ENCODE measurements at places on chromosomes 1 and 21.

GRCh38 chr1:165542015-165542631 lies 1.7 kb upstream of the LRRC52 start:
- no peak for DNase-seq

DNA sequence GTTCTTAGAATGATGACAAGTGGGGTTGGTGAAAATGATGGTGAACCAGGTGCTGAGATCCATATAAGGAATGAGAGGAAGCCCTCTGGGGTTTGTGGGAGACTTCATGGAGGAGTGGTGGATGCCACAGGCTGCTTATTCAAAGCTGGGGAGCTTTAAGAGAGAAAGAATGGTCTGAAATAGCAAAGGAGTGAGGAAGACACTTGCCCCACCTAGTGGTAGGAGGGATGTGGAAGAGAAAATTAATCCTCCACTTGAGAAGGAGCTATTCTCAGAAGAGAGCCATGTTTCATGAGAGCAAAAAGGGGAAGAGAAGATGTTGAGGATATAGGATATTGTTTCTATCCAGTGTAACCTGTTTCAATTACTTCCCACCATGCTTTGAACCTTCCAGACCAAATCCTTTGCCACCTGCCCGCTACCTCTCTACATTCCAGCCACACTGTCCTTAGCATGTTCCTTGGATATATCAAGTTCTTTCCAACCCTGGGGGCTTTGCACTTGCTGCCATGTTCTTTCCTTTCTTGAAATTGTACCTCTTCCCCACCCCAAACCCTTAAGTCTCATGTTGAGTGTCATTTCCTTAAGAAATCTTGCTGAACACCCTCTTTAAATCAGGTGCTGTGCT lies 19.6 kb upstream of the ZNF648 start:
- DNase-seq: peak; percentile 31

DNA sequence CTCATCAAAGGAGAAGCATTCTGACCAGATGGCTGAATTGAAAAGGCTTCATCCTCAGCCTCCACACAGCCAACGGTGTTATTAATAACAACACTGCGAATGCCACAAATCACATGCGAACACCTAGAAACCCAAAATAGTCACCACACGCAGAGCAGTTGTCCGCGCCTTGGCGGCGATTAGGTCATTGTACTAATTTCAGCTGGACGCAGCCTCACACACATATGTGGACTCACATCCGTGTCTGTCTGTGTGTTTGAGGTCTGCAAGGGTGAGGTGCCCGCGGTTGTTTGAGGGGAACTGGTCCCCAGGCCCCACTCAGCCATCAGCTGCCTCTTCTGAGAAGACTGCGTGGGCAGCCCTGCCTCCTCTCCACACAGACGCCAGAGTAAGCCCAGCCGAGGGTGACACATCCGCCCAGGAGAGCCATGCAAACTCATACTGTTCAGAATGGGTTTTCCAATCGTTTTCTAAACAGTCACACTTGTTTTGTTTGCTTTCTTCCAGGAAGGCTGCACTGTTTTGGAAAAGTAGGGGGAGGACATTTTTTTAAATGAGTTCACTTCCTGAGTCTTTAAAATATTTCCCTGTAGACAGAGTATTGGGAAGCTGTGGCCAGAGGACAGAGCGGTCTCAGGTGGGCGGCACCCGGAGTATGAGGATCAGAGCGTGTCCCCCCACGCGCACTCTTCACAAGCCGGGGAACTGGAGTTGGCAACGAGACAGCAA lies 53.4 kb downstream of the TOMM20 start:
- DNase-seq: no peak

- no peak for DNase-seq
Measured at GRCh38 chr1:65250826-65251225, 58.5 kb upstream of the DNAJC6 start.

DNA sequence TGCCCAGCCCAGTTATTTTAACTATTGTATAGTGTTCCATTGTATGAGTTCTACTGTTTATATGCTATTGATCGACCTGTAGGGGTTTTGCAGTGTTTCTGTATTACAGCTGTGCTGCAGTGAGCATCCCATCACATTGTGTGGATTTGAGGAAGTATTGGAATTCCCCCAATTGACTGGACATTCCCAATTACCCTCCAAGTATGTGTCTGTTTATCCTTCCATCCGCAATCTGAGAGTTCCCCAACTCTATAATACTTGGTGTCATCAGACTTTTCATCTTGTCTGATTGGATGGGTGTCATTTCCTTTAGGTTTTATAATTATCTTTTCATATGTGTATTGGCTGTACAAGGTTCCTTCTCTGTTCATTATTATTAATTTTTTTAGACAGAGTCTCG lies 27.8 kb downstream of the PSEN2 start:
- DNase-seq: no peak

- no peak for DNase-seq
Measured at GRCh38 chr1:29645586-29645985, 409.3 kb downstream of the PTPRU start.

GRCh38 chr1:109814223-109814622 lies 50.5 kb upstream of the EPS8L3 start:
- DNase-seq: no peak

DNA sequence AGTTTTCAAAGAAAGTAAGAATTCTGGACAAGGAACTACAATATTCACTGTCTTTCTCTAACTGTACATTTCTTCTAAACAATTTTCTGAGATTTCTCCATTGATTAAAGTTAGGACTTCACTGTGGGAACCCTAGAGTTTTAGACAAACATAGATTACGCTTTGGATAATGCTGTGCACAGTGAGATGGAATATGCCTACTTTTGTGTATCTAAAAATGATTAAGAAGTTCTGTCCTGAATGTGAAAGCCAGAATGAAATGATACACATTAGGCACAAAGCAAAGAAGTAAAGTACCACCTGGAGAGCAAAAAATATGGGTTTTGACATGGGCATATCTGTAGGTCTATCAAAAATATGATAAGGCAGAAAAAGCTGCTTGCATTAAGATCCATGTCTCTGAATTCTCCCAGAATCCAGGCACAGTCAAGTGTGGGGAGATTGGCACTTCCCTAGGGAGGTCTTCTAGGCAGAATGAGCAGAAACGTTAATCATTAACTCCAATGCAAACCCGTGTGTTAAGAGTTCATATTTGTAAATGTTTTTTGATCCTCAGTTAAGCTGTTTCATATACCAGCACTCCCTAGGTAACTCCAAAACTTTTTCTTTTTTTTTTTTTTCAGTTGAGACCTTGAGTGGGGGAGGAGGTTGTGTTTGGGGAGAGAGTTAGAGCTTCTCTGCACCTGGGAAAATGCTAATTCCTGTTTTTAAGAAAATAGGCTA lies 467.1 kb downstream of the LMO4 start:
- DNase-seq: no peak

DNA sequence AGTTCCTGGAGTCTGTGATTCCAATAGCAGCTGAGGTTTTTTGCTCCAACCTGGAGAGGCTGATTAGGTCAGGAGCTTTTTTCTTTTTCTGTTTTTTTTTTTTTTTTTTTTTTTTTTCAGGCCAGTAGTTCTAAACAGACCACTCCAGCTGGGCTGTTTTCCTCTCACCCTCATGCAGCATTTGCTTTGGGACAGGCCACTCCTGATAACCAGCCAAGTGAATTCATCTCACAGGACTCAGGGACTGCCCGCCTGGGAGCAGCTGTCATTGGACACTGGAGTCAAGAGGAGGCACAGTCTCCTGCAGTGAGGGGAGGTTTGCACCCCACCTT lies 22.9 kb downstream of the PLXNA2 start:
- no peak for DNase-seq

GRCh38 chr1:38051079-38051543 lies 4.5 kb upstream of the POU3F1 start:
- no peak for DNase-seq

DNA sequence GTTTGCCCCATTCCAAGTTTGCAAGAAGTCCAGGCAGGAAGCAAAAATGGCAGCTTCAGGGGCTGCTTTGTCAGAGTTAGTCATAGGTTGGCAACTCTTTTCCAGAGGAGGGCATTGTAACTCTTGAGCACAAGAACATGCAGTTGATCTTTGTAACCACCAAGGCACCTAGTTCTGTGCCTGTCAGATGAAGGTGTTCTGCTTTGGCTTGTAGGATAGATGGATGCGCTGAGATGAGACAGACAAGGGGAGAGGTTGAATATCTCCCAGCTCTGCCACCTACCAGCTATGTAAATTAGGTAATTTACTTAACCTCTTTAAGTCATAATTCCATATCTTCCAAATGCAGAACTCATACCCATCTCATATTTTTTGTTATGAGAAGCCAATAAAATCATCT lies 89.3 kb downstream of the ZNF648 start:
- DNase-seq: no peak

DNA sequence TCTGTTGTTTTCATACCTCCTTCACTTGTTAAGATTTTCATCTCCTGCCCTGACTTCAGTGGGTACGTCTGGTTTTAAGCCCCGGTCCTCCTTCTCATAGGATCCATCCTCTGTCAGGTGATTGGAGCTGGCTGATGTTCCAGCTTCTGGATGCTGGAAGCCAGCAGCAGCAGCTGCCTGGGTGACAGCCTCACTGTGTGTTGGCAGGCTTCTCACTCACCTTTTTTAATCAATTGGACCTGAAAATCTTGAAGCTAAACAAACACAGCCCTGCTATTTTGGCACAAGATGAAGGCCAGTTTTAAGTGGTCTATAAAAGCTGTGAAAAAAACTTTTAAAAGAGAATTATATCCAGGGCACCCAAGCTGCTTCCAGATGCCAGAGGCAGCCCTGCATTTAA lies 181.0 kb downstream of the DISC1 start:
- no peak for DNase-seq

GRCh38 chr1:31669786-31670592 lies 25.3 kb upstream of the PEF1 start:
- DNase-seq: peak; percentile 31

GRCh38 chr1:29280409-29281131 lies 44.2 kb downstream of the PTPRU start:
- DNase-seq: no peak

- no peak for DNase-seq
Measured at GRCh38 chr1:95095833-95096217, 21.3 kb upstream of the TLCD4 start.

GRCh38 chr1:12643079-12643478 lies 806 bp upstream of the AADACL4 start:
- DNase-seq: no peak

- DNase-seq: peak; percentile 73
Measured at GRCh38 chr1:70864302-70864701, 183.3 kb downstream of the PTGER3 start.

- no peak for DNase-seq
Measured at GRCh38 chr1:912740-913301, 10.9 kb upstream of the SAMD11 start.

DNA sequence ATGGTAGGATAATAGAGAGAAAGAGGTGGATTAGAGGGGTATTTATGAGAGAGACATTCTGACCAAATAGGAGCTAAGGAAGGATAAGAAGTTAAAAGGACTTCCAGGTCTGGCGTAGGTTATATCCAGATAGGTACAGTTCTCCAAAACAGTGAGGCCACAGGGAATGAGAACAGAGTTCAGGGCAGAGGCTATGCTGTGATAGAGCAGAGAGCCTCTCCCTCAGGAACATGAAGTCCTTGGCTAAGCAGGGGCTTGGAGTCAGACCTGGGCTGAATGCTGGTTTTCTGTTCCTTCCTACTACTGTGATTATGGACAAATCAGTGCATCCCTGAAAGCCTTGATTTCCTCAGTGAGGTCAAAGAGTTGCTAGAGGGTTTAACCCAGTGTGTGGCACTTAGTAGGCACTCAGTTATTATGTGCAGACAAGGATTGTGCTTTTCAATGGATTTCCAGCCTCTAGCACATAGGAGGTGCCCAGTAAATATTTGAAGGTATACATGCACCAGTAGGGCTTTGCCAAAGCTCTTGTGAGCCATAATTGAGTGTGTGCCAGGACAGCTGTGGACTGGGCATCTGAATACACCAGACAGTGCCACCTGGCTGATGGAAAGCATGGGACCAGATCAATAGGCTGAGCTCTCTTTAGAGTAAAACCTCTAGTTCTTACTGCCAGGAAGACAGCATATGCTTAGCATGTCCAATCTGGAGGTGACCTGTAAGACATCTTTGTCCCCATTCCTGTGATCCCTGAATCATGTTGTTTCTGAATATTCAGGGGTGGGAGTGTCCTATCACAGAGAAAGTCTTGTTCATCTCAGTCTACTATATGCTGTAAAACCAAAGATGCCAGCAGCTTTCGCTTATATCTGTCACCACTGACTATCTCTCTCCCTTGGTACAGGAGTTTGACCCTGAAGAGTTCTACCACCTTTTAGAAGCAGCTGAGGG lies 111.1 kb downstream of the PIK3R3 start:
- no peak for DNase-seq

DNA sequence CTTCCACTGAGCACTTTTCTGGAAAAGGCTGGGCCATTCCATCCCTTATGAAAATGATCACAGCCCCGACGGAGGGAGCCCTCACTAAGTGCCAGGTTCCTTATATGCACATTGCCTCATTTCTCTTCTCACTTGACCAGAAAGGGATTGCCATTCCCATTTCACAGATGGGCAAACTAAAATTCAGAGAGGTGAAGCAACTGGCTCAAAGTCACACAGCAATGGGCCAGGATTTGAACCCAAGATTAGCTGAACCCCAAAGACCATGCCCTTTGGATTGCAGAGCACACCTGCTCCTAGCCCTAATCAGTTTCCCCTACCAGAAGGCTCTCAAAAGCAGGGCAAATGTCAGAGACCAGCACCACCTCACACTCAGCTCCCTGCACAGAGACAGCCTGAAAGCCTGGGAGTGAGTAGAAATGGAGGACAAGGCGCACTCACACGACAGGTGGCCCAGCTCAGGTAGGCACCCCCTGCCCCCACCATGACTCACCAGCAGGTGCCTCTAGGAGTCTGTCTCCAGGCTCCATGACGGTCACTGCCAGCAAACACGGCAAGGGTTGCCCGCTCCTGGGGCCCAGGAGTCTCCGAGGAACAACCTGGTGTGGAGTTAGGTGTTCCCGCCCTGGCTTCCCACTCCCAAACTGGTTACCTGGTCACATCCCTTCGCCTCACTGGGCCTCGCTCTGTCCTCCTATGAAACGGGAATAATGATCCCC lies 21.7 kb downstream of the SDC3 start:
- no peak for DNase-seq

- DNase-seq: no peak
Measured at GRCh38 chr1:183070923-183071618, 47.9 kb downstream of the LAMC1 start.

DNA sequence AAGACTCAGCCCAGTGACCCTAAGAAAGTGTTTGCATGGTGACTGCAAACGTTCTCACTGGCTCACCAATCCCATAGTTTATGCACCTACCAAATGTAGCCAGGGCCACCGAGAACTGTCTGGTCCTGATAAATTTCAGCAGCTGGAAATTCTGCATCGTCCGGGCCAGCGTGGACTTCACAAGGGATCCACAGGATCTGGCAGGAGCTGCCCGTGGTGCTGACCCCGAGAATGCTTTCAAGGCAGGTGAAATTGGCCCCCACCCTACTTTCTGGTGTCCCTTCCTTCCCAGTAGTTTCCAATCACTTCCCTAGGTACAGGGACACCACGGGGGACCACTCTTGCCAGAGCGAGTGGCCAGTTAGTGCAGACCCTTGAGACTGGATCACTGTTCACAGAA lies 26.2 kb downstream of the UBASH3A start:
- no peak for DNase-seq

GRCh38 chr1:215835951-215836350 lies 268.8 kb downstream of the KCTD3 start:
- DNase-seq: no peak
